Progenitor cell of endocrine pancreas (in vitro differentiated cells): ENCODE measurements at places on chromosomes 1 and 21. TPM values are rescaled to one million over a fixed set of nuclear protein-coding genes. Genes with fewer than 3 reads are reported as not detected.

DNA sequence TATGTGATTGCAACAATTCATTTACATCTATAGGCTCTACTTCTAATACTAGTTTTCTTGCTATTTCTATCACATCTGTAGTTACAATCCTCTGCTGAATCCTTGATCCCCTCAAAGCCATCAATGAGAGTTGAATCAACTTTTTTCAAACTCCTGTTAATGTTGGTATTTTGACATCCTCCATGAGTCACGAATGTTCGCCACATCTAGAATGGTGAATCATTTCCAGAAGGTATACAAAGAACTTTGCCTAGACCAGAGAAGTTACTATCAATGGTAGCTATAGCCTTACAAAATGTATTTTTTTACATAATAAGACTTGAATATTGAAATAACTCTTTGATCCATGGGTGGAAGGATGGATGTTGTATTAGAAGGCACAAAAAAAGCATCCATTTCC is 110.0 kb downstream of the AMY1C start:
- H3K36me3 ChIP-seq = no peaks in the 10 kb centered on the region
- no peaks in the 10 kb centered on the region for H3K4me1 ChIP-seq

DNA sequence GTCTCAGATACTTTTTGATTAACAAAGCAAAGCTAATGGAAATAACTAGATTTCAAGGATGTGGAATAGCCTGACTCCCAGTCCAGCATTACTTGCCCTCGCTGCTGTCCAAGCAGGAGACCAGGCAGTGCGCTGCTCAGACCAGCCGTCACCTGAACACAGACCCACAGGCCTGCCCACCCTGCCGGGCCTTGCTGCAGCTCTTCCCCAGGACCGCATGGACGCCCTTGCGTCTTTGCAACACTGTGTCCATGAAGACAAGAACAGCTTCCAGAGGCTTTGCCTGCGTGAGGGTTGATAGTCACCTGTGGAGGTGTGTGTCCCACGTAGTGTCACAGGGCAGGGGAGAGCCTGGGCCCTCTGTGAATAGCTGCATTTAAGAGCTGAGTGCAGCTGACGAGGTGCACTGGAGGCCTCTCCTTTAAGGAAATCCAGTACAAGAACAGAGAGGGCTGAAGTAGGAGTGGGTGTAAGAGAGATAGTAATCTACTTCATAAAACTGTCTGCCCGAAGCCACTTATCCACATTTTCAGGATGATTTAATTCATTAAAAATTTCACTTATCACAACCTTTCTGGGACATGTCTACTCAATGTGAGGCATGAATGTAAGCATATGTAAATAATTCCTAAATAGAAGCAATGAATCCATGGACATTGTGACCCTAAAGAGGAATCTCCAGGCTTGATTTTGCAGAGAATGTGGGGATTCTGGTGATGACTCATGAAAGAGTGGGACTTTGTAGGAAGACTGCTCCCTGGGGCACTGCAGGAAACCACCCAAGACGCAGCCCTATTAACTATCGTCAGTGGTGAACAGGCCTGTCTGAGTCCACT is 176.2 kb upstream of the RAB4A start:
- no peaks in the 10 kb centered on the region for H3K36me3 ChIP-seq
- DNase-seq = no peak
- H3K4me3 ChIP-seq = no peak overlapping the region
- no peaks in the 10 kb centered on the region for H3K27me3 ChIP-seq

- H3K4me1 ChIP-seq = peaks cover 7% of the 10 kb centered on the region
- peaks cover 2% of the 10 kb centered on the region for H3K36me3 ChIP-seq
- H3K4me3 ChIP-seq = no peak overlapping the region
- DNase-seq = no peak
Measured at GRCh38 chr1:58745117-58745516, 38.7 kb downstream of the JUN start.

Gene ECE1
- 200 and 217 TPM in 2 replicates for total RNA-seq
